ENCODE measurements at places on chromosomes 2 and 18.

DNA sequence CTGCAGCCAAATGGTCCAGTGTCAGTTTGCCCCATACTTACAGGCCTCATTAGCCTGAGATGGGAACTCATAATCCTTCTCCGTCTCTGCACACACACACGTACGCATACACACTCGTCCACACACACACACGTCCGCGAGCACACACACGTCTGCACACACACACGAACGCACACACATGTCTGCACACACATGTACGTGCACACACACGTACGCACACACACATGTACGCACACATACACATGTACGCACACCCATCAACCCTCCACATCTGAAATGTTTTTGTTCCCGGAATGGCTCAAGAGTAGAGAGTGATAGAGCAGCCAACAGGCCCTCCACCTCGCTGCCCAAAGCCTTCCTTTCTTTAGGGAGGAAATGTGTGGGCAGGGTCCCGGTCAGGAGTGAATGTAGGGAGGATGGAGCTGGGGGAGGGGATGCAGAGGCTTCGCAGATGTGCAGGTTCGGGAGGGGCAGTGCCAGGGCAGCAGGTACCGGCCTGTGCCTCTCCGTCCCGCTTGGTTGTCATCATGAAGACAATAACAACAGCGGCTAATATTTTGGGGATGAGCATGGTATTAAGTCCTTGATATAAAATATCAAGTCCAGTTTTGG, 52.7 kb downstream of the PTGR3 start:
- DNase-seq = no peak

DNA sequence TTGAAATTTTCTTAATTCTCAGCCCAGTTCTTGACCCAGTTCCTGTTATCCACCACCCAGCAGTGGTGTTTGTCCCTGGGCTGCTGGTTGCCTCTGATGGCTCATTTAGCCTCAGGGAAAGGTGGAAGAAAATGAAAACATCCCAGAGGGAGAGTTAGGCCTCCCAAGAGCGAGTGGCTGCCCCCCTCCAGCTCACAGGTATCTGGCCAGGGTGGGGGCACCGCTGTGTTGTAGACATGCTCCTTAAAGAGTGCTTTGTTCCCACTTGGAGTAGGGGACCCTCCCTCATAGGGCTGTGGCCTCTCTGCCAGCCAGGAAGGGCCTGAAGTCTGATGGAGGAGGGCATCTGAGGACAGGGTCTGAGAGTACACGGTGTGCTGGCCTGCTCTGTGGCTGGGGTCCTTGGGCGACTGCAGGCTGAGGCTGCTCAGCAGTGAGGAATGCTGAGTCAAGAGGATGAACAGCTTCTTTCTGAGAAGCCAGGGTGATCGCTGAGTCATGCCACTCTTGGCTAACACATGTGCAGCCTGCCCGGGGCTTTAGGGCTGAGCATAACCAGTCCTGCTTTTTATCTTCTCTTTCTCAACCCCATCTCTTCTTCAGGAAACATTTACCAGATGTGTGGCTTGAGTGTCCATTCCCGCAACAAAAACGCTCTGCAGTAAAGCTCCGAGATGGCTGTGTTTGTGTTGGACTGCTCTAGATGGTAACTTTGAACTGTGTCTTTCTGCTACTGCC, 72.3 kb downstream of the IL1R2 start:
- DNase-seq = no peak

- no peak for DNase-seq
Observed at GRCh38 chr2:240336820-240337427, 98.5 kb upstream of the GPC1 start.

GRCh38 chr2:212064318-212064717, 474.3 kb downstream of the ERBB4 start:
- no peak for DNase-seq

All from right kidney (tissue), 9 donors.